ENCODE measurements at places on chromosomes 11 and 22.
A peak's percentile ranks its signal among the peaks of the same experiment; 100 is the strongest.

DNA sequence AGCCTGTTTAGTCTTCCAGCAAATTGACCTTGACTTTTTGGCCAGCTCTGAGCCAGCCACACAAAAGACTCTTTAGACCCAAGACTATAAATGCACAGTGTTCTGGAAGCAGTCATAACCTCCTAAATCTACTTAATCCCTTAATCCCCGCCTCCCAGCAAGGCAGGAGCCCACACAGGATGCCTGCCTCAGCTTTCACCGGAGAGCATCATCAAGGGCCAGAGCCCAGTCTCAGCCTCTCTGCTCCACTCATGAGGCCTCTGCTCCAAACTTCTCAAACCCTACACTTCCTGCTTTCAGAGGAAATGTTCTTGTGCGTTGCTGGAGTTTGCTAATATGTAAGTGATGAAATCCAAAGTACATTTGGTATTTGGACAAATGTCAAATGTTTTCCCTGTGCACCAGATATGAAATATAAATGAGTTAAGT, 57.9 kb upstream of the FSHB start:
- DNase-seq = no peak

DNA sequence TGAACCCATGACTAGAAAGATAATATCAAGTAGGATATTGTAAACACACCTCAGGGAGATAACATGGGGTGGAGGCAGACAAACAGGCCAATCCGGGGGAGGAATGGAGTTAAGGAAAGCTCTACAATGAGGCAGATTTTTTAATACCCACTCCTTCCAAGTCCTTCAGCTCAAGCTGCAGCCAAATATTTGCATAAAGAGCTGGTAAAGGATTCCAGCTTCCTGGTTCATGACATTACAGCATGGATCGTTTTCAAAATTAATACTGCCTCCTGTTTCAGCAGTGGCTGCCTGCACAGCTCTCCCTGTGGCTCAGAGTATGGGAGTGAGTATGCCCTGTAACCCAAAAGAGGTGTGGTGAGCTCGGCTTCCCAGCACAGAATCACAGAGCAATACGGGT, 5.1 kb downstream of the POU2AF3 start:
- no peak for DNase-seq

DNA sequence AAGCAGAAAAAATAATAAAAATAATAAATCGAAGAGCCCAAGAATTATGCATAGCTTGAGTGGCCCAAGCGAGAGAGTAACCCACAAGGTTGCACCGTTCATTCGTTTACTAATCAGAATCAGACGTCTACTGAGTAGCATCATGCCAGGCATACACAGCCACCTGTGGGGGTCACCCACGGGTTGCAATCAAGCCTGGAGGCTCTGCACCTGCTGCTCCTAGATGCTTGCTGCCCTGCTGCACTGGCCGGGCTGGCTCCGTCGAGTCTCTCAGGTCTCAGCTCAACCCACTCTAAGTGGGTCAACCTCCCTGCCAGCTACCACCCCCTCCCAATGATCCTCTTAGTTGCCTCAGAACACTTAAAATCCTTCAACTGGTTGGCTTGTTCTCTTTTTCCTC, 2.0 kb upstream of the TESMIN start:
- no peak for DNase-seq

DNA sequence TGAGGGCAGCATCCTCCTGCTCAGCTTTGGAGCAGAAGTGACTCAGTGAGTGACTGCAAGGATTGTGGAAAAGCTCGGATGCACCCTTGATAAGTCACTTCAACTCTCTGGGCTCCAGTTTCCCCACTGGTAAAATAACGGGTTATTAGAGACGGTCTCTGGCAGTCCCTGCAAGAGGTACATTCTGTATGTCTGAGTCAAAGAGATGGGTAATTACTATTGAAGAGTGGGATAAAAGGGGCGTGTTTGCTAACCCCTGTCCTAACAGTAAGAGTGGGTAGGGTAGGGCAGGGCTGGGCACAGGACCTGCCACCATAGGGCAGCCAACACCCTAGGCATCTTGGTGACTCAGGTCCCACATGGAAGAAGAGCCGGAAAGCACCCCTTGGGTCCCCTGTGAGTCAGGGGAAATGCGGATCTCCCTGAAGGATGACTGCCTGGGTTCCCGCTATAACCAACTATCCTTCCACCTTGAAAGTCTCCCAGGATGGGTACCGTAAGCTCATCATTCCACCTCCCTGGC, 7.3 kb upstream of the AHNAK start:
- DNase-seq = peak; percentile 81

DNA sequence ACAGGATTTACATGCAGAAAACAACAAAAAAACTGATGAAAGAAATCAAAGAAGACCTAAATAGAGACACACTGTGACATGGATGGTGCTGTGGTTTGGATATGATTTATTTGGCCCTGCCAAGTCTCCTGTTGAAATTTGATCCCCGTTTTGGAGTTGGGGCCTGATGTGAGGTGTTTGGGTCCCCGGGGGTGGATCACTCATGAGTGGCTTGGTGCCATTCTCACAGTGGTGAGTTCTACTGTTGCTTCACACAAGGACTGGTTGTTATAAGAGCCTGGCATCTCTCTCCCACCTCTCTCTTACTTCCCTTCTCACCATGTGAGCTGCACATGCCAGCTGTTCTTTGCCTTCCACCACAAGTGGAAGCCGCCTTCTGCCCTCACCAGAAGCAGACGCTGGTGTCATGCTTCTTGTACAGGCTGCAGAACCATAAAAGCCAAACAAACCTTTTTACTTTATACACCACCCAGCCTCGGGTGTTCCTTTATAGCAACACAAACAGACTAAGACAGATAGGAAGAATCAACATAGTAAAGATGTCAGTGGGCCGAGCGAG, 7.8 kb upstream of the RTL6 start:
- no peak for DNase-seq

DNA sequence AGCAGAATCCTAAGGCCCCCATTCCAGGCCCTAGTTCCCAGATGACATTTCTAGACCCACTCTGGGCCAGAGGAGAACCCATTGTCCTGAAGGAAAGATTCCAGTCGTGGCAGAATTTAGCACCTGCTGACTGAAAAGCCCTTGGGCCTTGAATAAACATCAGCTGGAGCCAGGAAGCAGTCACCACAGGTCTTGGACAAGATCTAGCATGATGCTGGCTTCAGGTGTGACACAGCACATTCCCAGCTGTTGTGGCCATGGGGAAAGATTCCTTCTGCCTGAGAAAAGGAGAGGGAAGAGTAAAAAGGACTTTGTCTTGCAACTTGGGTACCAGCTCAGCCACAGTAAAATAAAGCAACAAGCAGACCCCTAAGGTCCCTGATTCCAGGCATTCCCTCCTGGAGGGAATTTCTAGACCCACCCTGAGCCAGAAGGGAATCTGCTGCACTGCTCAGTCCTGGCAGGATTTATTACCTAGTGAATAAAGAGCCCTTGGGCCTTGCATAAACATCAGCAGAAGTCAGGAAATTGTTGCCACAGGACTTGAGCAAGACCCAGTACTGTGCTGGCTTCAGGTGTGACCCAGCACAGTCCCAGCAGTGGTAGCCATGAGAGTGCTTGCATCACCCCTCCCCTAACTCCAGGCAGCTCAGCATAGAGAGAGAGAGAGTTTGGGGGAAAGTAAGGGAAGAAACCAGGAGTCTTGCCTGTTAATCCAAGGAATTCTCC, 42.5 kb upstream of the PAMR1 start:
- DNase-seq = peak; percentile 64
